ENCODE measurements at places on chromosomes 7 and 10.

GRCh38 chr10:30059209-30060107 is at the start of gene JCAD:
Gene JCAD (minus strand): TSS chr10:30059586. CDS start chr10:30047812, 11,774 bp downstream.
- DNase-seq, result peak; percentile 67

DNA sequence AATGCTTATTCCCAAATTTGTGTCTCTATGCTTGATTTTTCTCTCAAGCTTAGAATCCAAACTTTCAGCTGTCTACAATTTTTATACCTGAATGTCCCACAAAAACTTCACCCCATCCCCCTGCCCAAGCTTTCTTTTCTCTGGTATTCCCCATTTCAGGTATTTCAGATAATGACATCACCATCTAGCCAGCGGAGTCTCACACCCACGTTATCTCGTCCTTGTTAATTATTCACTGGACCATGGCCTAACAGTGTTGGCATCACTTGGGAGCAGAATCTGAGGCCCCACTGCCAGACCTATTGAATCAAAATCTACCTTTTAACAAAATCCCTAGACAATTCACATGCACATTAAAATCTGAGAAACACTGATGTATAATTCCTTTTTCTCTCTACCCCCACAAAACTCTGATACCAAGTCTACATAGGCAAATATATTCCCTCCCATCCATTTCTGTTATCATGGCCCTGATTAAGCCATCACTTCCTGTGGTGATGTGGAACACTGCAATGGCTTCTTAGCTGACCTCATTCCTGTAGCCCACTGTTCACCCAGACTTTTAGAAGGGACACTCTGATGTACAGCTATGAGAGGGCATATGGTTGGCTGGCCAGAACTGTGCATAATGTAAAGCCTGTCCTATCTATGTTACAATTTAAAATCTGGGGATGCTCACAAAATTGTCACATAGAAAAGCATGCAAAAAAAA is 31.4 kb downstream of the ZNF438 start:
- DNase-seq, result no peak

- DNase-seq, result no peak
Observed at GRCh38 chr7:55071411-55072175, 52.8 kb downstream of the EGFR start.

DNA sequence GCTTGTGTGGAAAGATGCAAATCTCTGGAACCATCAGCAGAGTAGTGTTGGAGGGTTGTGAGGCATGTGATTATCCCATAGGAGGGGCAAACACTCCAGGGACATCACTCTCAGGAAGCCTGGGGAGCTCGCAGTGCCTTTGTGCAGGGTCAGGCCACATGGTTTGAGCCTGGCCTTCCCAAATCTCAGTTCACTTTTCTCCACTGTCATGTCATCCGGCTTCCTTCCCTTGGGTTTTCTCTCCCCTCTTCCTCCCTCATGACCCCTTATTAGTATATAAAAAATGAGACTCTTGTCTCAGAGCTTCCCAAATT is 20.4 kb downstream of the TSPAN14 start:
- DNase-seq, result no peak

- DNase-seq, result no peak
Observed at GRCh38 chr7:3463696-3464095, 162.6 kb downstream of the SDK1 start.

- DNase-seq, result no peak
Observed at GRCh38 chr10:43943119-43943817, 294.6 kb upstream of the ZNF32 start.

DNA sequence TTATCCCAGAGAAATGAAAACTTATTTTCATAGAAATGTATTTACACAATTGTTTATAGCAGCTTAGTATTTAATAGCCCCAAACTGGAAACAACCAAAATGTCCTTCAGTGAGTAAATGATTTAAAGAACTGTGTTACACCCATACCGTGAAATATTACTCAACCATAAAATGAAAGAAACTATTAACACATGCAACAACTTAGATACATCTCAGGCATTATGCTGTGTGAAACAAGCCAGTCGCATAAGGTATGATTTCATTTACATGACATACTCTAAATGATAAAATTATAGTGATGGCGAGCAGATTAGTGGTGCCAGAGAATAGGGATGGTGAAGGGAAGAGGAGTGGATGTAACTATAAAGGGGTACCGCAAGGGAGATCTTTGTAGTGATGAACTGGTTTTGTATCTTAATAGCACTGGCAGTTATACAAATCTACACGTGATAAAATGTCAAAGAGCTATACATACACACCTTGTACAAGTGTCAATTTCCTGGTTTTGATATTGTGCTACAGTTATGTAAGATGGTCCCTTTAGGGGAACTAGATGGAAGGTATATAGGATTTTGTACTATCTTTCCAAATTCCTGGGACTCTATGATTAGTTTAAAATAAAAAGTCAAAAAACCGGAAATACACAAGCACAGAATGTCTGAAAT is 40.5 kb downstream of the MACC1 start:
- DNase-seq, result no peak

- peak; percentile 23 for DNase-seq
Observed at GRCh38 chr10:33459602-33460001, 125.1 kb upstream of the NRP1 start.

DNA sequence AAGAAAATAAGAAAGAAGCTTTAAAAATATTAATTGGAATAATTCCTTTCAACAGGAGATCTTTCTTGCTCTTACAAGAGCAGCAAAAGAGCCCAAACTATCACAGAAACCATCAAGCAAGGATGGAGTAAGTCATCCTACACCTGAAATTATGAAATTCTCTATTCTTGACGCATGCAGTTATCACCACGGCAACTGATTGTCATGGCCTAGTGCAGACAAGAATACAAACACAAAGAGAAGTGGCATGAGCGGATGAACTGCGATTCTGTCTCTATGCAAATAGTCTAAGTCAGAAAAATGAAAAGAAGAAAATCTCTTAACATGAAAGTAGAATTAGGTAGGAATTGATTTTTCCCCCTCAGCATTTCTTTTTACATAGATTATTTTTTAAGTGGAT is 54.8 kb upstream of the SLC35B4 start:
- DNase-seq, result no peak

- no peak for DNase-seq
Observed at GRCh38 chr7:40072268-40072667, 62.2 kb downstream of the MPLKIP start.

DNA sequence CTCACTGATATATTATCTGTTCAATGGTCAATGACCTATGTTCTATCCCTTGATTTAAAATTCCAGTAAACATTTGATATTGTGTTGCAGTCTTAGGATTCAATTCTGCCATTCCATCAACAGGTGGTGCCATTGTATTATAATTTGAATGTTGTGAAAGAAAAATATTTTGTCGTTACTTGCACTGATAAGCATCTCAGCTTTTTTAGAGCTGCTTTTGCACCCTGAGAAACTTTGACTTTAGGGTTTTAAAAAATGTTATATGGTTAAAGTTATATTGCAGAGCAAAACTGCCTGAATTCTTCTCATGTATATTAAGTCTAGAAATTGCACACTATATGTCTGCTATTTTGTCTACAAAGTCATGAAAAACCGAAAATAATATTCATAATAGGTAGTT is 18.8 kb upstream of the MINDY3 start:
- DNase-seq, result peak; percentile 35

DNA sequence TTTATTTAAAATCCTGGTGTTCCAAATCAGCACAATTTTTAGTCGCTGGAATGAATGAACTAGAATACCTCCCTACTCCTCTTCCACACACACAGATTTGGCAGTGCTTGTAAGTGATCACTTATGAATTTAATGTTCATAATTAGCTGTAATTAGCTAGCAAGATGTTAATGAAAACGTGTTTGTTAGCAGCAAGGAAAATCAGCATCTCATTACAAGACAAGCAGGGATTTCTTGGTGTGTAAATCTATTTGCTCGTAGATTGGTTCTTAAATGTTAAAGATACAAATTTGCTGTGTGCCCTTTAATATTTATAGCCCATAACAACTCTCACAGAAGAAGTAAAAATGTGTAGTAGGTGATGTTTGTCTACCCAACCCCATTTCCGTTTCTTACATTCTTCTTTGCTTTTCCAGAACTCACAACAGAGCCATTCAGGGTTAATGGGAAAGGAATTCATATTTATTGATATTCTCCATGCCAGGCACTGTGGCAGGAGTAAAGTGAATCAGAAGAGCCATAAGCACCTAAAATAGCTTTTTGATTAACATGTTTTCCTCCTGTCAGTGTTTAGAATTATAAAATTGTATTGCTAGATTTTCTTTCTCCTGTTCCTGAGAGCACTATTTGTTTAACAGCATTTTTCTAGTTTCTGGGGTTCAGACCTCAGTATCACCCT is 49.6 kb downstream of the SEMA3C start:
- no peak for DNase-seq

DNA sequence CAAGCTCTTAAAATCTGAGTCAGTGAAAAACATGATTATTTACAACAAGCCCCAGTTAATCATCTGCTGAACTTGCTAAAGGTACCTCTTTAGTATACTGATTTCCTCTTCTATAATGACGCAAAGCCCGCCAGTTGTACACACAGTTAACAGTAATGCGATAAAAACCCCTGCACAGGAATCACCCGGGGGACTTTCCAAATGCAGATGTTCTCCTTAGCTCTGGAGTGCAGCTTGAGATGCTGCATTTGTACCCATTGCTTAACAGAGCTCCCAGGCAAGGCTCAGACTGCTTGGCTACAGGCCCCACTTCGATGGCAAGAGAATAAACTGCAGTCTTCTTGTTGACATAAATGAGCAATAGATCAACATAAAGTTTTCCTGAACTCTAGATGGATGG is 279.6 kb upstream of the HGF start:
- no peak for DNase-seq

DNA sequence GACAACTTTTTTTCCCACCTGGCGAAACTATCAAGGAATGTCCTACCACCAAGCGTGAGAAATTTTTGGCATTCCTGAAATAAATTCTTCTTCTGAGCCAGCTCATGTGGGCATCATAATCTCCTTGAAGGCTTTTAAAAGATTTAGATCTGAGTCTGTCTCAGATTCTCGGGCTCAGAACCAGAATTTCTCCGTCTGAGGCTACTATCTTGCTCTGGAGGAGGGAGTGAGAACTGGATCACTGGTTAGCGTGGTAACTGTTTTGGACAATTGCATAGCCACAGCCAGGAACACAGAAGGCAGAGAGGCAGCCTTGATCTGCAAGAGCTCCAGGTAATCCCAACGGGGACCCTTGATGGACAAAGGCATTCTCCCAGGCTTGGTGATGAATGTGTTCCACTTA is 1.0 kb upstream of the PLAC9 start:
- DNase-seq, result peak; percentile 45
